ENCODE measurements at places on chromosomes 16 and 17. TPM values are rescaled to one million over a fixed set of nuclear protein-coding genes. Genes with fewer than 3 reads are reported as not detected.
A peak's percentile ranks its signal among the peaks of the same experiment; 100 is the strongest.

Gene LRRC37A3
- 16.1 TPM for total RNA-seq

Gene CA5A
- total RNA-seq, result not detected

Gene MAPK8IP3
- 74.8 TPM for total RNA-seq

Gene GLP2R
- total RNA-seq, result not detected

Gene OR1A2
- not detected for total RNA-seq

Gene ATP6V0A1
- total RNA-seq, result 16.0 TPM

Gene AGRP
- not detected for total RNA-seq

Gene ZNF267
- 58.5 TPM for total RNA-seq

DNA sequence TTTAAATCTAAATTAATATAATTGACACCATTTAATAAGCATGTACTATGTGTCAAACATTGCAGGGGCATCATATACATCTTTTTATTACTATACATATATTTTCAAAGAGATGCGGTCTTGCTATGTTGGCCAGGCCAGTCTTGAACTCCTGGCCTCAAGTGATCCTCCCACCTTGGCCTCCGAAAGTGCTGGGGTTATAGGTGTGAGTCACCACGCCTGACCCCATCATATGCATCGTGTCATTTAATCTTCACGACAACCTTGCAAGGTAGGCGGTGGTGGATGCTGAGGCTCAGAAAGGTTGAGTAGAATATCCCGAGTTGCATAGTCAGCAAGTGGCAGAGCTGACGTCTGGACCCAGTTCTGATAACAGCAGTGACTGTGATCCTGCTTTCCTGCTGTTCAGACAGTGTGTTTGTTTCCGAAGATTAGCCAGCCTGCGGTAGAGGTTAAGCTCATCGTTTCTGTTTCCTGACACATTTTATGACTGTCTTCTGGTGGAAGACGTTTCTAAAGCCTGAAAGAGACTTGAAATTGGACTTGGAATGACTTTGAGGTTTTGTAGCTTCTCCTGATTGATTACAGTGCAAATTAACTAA, 316.6 kb downstream of the SNX29 start:
- H3K36me3 ChIP-seq, result no peaks in the 10 kb centered on the region
- no peaks in the 10 kb centered on the region for H3K4me1 ChIP-seq
- H3K4me3 ChIP-seq, result no peak overlapping the region
- no peak overlapping the region for H3K27ac ChIP-seq
- H3K27me3 ChIP-seq, result no peaks in the 10 kb centered on the region

DNA sequence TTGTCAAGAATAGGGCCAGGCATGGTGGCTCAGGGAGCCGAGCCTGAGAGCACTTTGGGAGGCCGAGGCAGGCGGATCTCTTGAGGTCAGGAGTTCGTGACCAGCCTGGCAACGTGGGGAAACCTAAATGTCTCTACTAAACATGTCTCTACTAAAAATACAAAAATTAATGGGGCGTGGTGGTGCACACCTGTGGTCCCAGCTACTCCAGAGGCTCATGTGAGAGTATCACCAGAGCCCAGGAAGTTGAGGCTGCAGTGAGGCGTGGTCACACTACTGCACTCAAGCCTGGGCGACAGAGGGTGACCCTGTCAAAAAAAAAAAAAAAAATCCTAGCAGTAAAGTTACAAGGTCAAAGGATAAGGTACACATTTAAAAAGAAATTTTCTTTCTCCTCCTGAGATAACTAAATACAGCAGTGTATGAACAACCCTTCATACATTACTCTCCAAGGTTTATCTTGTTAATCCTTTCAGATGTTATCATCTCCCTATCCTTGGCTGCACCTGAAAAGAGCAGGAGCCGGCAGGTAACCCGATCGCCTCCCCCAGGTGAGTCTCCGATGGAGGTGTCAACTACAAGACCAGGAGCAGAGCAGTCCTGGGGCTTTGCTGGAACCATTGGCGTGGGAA, 122.3 kb downstream of the GOSR1 start:
- peaks cover 22% of the 10 kb centered on the region for H3K4me1 ChIP-seq
- no peak for DNase-seq
- H3K27me3 ChIP-seq, result peaks cover 17% of the 10 kb centered on the region
- H3K36me3 ChIP-seq, result peaks cover 2% of the 10 kb centered on the region
- H3K4me3 ChIP-seq, result peak overlapping the region; percentile 90

- no peak overlapping the region for H3K4me3 ChIP-seq
- H3K36me3 ChIP-seq, result no peaks in the 10 kb centered on the region
- H3K4me1 ChIP-seq, result no peaks in the 10 kb centered on the region
- peaks cover 5% of the 10 kb centered on the region for H3K27me3 ChIP-seq
Observed at GRCh38 chr17:77810536-77810935, 148.0 kb upstream of the TNRC6C start.

- peaks cover 12% of the 10 kb centered on the region for H3K36me3 ChIP-seq
- H3K27ac ChIP-seq, result no peak overlapping the region
- no peak overlapping the region for H3K4me3 ChIP-seq
- no peak for DNase-seq
- no peaks in the 10 kb centered on the region for H3K27me3 ChIP-seq
Observed at GRCh38 chr17:4160294-4160859, 17.4 kb downstream of the CYB5D2 start.

DNA sequence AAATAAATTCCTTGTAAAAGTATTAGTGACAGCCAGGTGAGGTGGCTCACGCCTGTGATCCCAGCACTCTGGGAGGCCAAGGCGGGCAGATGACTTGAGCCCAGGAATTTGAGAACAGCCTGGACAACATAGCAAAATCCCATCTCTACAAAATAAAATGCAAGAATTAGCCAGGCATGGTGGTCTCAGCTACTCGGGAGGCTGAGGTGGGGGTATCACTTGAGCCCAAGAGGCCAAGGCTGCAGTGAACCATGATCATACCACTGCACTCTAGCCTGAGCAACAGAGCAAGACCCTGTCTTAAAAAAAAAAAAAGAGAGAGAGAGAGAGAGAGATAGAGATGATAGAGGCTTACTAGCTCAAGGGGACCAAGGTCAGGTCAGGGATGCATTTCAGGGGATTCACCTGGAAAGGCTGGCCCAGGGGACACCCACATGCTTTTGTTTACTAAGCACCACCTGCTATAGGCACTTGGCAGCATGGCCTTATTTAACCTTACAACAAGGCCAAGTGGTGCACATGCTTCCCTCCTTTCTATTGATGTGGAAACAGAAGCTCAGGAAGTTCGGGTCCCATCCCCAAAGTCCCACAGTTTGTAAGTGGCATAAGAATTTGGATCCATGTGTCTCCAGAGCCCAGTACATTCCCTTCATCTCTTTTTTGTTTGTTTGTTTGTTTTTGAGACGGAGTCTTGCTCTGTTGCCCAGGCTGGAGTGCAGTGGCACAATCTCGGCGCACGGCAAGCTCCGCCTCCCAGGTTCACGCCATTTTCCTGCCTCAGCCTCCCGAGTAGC, 12.4 kb upstream of the SRCIN1 start:
- H3K4me1 ChIP-seq, result no peaks in the 10 kb centered on the region
- H3K27ac ChIP-seq, result no peak overlapping the region
- peaks cover 28% of the 10 kb centered on the region for H3K27me3 ChIP-seq
- DNase-seq, result no peak
- H3K4me3 ChIP-seq, result no peak overlapping the region
- H3K36me3 ChIP-seq, result no peaks in the 10 kb centered on the region

GRCh38 chr16:49465661-49466528, 92.3 kb downstream of the C16orf78 start:
- H3K4me3 ChIP-seq, result no peak overlapping the region
- peaks cover 5% of the 10 kb centered on the region for H3K27me3 ChIP-seq
- no peak overlapping the region for H3K27ac ChIP-seq
- H3K4me1 ChIP-seq, result peaks cover 25% of the 10 kb centered on the region
- no peaks in the 10 kb centered on the region for H3K36me3 ChIP-seq
- peak; percentile 6 for DNase-seq
